ENCODE measurements at places on chromosomes 5 and 9.

DNA sequence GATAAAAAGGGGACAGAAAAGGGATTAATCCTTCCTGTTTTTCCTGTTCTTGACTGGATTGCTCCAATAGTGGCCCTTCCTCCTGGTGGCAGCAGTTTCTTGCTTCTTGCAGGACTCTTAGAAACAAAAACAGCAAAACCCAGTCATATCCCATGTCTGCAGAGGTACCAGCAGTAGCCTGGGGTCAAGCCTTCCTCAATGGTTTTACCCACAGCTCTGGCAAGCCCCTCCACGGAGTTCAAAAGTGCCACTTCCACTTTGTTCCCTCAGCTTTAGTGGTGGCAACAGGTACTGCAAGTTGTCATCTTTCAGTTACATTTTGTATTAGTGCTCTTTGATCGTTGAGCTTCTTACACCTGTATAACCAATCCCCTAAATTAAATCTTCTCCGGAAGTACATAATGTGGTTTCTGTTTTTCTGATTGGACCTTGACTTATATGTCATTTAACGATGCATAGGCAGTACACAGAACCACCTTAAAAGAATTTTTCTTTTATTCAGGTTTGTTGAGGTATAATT, 8.7 kb upstream of the RANBP6 start:
- DNase-seq, result peak; percentile 5

DNA sequence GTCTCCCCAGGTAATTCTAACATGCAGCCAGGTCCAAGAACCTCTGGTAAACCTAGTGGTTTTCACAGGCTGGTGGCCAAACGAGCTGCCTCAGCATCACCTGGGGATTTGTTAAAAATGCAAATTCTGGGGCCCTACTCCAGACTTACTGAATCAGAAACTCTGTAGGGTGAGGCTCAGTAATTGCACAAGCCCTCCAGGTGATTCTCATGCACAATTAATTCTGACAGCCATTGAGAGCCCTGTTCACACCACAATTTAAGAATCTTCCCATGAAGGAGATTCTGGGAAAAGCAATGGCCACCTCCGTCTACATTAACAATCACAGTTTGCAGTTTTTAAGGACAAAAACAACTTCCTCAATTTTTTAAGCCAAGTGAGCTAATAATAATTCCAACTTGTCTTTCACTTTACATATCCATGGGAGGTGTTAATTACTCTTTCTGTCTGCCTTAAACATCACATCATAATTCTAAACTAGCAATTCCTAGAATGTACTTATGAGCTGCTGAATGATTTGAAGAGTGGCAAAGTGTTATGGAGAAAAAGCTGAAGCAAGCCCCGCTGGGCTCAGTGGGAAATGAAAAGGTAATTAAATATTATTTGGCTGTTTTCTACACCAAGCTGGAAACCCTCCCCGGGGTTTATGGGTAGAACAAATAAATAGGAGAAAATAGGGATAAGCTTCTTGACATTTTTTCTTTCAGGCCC, 70.0 kb downstream of the GLDC start:
- no peak for DNase-seq

GRCh38 chr5:95727764-95728191, 3.4 kb upstream of the RHOBTB3 start:
- DNase-seq, result no peak

DNA sequence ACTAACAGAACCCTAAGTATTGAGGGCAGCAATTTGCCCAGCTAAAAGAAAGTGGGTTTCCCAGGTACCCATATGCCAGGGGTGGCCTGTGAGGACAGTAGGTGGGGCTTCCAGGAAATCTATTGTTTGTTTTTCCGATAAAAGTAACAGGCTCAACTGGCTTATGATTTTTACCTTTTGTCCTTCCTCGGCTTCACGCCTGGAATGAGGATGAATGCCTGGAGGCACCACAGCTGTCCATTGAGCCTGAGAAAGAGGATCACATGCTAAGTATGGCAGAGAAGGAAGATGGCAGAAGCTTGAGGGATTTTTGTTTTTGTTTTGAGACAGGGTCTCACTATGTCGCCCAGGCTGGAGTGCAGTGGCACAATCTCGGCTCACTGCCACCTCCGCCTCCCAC, 84.1 kb downstream of the KLF4 start:
- DNase-seq, result no peak

- DNase-seq, result no peak
Measured at GRCh38 chr5:144183254-144183889, 12.7 kb downstream of the KCTD16 start.

DNA sequence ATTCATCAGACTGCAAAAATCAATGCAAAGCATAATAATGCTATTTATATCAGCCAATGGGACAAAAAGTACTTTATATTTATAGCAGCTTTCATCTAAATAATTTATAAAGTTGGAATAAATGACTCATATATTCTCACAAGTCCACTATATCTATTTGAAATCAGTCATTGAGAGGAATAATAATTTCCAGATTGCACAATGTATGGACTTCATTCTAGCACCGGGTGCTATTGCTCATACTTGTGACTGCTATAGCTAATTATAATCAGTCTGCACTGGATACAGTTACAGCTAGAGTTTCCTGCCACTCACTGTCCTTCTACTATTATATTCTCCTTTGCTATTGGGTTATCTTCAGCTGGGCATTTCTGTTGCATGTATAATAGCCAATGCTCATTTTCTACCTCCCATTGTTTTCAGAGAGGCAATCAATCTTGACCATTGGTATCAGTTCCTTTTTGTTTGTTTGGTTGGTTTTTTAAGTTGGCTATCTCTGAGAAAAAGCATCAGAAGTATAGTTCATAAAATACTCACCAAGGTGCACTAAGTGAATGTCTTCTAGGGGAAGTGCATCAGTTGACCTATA, 1.9 kb downstream of the CDH18 start:
- DNase-seq, result no peak

- no peak for DNase-seq
Measured at GRCh38 chr9:5665059-5665458, 36.2 kb downstream of the RIC1 start.

DNA sequence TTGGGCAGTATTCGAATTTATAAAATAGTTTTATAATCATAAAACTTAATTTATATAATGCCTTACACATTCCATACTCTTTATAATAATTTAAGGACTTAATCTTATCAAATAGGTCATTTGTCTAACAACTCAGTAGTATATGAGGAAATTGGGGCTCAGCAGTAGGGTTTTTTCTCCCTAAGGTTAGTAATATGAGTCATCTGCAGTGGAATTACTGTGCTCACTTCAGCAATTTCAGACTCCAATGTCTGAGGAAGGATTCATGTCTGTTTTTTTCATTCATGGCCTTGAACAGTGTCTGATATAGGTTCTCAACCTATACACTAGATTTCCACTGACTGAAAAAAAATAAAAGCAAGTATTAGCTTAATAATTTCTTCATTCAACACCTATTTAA, 7.4 kb downstream of the DMRTA1 start:
- no peak for DNase-seq

GRCh38 chr5:72358925-72359324, 38.8 kb downstream of the PTCD2 start:
- DNase-seq, result no peak

DNA sequence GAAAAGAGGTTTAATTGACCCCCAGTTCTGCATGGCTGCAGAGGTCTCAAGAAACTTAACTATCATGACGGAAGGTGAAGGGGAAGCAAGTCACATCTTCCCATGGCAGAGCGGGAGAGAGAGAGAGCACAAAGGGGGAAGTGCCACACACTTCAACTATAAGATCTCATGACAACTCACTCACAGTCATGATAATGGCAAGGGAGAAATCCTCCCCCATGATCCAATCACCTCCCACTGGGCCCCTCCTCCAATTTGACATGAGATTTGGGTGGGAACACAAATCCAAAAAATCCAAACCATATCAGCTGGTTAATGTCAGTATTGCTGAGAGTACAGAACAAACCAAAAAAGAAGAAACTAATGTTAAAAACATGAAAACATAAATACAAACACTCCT, 120.2 kb downstream of the STARD4 start:
- no peak for DNase-seq

- no peak for DNase-seq
Measured at GRCh38 chr9:78325343-78325742, 28.4 kb downstream of the PSAT1 start.

DNA sequence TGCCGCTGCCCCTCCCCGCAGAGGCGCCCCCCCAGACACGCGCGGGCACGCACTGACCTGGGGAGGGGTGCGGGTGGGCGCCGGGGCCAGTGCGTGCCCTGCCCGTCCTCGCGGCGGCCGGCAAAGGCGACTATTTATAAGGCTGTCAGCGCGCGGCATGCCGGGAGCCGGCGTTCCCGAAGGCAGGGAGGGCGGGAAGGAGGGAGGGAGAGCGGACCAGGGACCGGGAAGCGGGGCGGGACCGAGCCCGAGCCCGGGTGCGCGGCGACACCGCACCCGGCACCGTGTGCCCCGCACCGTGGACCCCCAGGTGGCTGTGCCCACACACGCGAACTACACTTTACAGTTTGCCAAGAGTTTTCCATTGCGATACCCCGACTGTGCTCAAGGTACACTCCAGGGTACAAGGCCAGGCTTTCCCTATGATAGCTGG, at the start of gene AK1:
Gene AK1, minus strand, starts transcription at position 110 of the 433 bp plus-strand sequence. CDS start 3,058 bp downstream, outside the sequence.
- no peak for DNase-seq

DNA sequence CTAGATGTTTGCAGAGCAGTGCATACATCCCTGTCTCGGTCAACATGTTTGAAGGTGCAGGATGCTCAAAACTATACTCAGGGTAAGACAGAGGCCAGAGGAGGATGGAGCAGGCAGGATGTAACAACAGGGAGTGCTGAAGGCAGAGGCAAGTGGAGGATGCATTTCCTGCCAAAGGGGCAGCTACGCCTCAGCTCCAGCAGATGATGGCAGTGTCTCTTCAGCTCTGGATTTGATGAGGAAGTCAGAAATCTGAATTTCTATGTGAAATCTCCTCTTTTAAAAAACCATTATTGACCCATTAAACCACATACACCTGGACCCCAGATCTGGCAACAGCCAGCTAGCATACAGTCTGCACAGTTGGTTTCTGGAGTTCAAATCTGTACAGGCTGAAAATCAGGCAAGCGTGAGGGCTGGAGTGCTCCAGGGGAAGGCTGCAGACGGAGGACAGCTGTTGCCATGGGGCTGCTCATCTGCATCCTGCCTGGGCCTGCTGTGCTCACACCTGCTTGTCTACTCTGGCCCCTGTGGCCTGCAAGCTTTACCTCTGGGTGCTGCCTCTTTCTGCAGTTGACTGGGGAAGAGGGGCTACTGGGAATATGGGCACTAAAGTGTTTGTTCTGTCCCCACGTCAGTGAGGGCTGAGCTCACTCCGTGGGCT, 152.9 kb upstream of the SLC28A3 start:
- no peak for DNase-seq

GRCh38 chr5:164439799-164440198, 934.4 kb downstream of the MAT2B start:
- no peak for DNase-seq

GRCh38 chr9:124116683-124117363, 105.3 kb downstream of the LHX2 start:
- DNase-seq, result no peak

- no peak for DNase-seq
Measured at GRCh38 chr9:129520082-129520481, 100.8 kb downstream of the C9orf50 start.

GRCh38 chr9:69107771-69108170, 66.3 kb upstream of the TJP2 start:
- DNase-seq, result no peak

DNA sequence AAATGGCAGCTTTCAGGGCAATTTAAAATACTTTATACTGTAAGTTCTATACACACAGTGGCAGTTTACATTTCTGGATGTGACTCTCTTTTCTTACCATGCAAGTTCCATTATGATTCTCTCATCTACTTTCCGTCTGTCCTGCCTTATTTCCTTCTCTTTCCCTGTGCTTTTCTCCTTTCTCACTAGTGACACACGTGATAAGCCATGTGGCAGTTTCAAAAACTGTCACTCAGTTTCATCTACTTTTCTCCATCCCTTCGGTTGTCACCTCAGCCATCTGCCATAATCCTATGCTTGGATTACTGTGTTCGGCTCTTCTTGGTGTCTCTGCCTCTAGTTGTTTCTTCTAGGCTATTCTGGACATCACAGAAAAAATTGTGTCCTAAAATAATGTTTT, 46.8 kb upstream of the ATG10 start:
- no peak for DNase-seq

DNA sequence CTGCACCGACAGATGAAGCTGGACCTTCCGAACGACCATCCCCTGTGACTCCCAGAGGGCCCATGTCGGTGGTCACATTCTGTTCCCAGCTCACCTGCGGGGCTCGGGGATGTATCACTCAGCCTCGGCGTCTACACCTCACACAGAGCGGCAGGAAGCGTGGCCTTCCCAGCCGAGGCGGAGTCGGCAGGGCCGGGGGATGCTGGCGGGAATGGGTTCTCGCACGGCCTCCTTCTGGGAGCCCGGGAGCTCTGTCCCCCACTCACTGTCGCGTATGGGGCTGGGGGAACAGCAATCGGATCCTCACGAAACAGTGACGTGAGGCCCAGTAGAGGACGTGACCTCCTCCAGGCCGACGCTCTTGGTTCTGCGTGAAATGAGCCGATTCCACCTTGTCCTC, 20.4 kb downstream of the NACC2 start:
- no peak for DNase-seq

DNA sequence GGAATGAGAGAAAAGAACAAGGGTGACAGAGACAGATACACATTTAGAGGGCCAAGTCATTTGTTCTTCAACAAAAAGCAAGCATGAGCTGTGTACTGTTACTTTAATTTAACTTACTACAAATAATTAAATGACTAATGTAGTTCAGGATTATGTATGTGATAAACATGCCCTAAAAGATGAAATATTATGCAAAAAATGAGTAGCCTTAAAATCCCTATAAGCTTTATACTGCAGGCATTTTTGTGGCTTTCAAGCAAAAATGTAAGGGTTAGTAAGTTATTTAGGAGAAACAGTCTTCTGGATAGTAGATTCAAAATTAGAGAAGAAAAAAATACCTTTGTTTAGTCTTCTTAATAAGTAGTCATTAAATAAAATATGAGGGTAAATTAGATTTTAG, 431.2 kb downstream of the CSNK1G3 start:
- DNase-seq, result no peak

DNA sequence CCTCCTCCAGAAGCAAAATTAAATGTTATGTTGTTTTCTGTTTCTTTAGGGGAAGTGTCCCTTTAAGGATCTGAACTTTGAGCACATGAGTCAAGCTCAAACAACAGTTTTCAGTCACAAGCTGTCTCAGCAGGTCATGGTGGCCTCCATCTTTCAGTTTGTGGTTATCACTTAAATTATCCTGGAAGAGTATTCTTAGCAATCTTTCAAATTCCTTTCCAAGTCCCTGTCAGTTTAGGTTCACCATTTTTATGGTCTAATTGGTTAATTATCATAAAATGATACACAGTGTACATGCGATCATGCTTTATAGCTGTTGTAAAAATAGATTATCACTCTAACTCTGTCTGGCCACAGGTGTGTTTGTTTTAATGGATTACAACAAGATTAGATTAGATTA, 43.1 kb upstream of the SELENOP start:
- DNase-seq, result no peak

- peak; percentile 31 for DNase-seq
Measured at GRCh38 chr9:129436751-129437625, 183.9 kb downstream of the C9orf50 start.

DNA sequence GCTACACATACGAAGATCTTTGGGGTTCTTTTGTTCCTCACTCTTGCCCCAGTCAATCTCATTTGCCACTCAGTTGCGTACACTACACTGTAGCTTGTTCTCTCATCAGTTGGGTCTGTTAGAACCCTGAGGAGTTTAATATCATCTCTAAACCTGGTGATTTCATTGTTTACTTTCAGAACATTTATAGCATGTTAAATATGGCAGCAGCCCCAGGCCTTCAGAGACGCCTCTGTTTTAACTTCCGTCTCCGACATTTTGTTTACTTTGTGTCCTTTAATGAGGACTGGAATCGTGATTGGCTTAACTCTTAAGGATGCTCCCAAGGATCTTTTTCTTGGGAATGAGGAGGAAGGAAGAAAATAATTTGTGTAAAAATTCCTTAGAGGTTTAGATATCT, 510.1 kb downstream of the NR2F1-AS1 start:
- DNase-seq, result no peak

Measured in T-helper 9 cell (primary cell).